ENCODE measurements at places on chromosomes 7 and 10. TPM values are rescaled to one million over a fixed set of nuclear protein-coding genes. Genes with fewer than 3 reads are reported as not detected.

DNA sequence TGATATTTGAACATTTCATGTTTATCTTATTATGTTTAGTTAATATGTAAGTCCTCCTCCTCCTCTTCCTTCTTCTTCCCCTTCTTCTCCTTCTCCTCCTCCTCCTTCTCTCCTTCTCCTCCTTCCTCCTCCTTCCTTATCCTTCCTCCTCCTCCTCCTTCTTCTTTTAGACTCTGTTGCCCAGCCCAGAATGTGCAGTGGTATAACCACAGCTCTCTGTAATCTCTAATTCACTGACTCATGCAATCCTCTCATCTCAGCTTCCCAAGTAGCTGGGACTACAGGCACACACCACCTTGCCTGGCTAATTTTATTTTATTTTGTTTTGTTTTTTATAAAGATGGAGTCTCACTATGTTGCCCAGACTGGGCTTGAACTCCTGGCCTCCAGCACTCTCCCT, 83.4 kb upstream of the ODAD2 start:
- DNase-seq: no peak

- no peak for DNase-seq
Observed at GRCh38 chr7:121032645-121033460, 44.3 kb downstream of the CPED1 start.

- DNase-seq: peak; percentile 79
Observed at GRCh38 chr10:89515031-89515841, 20.2 kb downstream of the SLC16A12 start.

- DNase-seq: no peak
Observed at GRCh38 chr10:32204606-32205005, 142.4 kb downstream of the EPC1 start.

- DNase-seq: no peak
Observed at GRCh38 chr7:114941692-114942091, 19.8 kb downstream of the MDFIC start.

DNA sequence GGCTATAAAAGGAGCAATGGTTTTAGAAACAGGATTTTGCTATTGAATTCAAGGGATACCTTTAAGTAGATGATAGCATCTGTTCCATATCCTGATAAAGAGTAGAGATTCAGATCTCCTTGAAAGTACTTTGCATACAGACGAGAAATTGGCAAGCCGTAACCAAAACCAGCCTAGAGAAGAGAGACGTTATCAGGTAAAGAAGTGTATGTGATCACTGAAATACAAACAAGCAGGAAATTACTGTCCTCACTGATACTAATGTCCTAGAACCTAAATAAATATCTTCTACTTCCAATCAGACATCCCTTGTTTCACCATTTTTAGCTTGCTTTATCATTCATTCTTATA, 9.4 kb downstream of the PDK4 start:
- no peak for DNase-seq

- DNase-seq: no peak
Observed at GRCh38 chr7:80386686-80387085, 125.2 kb downstream of the GNAT3 start.

DNA sequence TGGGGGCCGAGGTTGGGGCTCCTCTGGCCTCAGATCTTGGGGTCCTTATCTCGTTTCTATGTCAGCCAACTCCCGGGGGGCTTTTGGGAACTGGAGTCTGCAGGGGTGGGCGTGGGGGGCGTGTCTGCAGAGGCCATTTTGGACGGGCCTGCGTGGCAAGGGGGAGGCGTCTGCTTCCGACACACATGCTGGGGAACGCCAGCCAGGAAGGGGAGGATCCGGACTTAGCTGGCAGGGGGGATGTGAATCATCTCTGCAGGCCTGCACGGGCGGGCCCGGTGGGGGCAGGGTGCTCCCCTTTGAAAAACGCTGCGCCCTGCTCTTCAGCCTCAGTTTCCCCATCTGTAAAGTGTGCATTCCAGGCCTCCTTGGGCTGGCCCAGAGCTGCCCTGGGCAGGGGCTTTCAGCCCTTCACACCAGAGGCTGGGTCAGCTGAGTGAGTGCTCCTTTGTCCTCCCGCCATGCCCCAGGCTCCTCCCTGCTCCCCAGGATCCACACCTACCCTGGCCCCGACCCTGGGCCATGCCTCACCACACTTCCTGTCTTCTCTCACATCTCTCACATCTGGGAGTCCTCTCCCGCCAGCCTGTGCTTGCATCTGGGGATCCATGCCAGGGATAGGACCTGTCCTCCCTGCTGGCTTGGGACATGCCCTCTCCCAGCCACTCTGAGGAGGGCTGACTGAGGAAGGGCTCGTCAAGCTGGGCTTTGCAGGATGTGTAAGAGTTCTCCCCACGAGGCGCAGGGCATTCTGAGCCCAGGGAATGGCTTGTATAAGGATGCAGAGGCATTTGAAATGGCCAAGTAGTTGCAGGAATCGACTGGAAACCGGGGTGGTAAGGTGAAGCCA, 172.6 kb upstream of the TNRC18 start:
- peak; percentile 97 for DNase-seq

GRCh38 chr7:145106001-145106400, 270.1 kb upstream of the TPK1 start:
- DNase-seq: no peak

GRCh38 chr7:156962897-156963296, 13.4 kb downstream of the NOM1 start:
- no peak for DNase-seq

DNA sequence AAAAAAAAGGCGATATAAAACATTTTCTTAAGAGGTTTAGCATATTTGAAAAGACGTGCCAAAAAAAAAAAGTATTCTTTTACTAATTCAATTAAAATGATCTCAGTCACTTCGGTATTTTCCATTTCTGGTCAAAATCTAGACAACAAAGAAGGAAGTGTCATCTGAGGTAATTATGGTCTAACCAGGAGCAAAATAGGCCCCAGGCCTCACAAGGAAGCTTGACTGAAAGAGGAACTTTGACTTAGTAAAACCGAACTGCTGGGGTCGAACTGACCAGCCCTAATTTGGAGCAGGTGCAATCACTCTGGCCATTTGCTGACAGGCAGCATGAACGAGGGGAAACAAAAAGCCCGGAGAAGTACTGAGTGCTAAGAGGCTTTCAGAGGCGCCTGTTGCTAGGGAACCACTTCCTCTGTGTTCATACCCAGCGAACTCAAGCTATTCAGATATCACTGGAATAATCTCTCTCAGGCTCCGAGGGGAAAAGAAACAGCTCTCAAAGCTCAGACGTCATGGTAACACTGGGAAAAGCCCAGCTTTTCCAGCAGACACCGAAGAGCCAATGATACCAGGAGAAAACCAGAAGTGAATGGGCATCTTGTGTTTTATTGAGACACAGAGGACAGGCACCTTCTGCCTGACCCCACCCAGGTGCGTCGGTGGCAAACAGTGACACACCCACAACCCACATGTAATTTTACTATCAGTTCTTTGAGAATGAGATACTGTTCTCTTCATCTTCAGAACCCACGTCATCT, 126.5 kb downstream of the FAM107B start:
- DNase-seq: peak; percentile 84

GRCh38 chr7:149680331-149681025, 92.9 kb downstream of the ZNF467 start:
- DNase-seq: no peak

DNA sequence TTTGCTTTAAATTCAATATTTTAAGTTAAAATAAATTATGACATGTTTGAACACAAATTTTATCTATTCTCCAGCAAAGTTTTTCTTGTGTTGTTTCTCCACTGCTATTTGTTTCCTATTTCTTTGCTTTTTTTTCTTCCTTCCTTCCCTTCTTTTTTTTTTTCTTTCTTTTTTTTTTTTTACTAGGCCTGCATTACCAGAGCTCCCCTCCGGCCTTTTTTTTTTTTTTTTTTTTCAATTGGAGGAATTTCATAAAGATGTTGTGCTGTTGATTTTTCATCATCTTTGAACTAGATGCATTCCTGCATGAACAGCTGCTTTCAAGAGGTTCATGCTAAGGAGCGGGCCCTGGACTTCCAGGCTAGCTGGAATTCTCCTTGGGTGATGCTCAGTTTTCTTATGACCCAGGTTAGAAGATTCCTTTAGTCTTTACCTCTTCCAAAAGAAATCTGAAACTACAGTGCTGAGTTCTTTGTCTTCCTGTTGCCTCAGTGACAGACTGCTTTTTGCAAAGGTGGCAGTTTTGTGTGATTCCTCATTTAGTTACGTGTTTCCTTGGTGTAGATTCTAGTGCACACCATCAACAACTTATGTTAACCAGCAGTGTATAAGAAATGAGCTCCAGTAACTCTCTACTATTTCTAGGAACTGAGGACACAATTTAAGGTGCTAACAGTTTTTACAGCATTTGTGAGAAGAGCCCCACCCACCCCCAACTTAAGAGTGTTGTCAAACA, 4.8 kb upstream of the CAMK1D start:
- no peak for DNase-seq

- DNase-seq: no peak
Observed at GRCh38 chr7:55642266-55642665, 70.0 kb upstream of the VOPP1 start.

DNA sequence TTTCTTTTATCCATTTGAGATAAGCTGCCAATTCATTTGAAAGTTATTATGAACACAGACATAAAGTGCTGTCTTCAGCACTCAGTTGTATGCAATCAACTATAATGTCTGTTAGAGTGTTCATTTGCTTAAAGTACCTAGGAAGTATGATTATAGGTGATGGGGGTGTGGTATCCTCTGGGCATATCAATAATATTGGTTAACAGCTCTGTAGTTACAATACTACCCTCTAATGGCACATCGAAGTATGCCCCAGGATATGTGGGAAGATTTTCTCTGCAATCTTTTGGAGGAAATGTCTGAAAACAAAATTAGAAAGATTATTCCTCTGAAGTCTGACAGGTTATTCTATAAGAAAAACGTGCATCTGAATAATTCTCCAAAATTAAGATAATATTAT, 429.7 kb downstream of the ARL4A start:
- DNase-seq: no peak

GRCh38 chr10:129495698-129496097, 28.7 kb downstream of the MGMT start:
- DNase-seq: no peak

GRCh38 chr10:13719425-13719824, 132.7 kb downstream of the PRPF18 start:
- DNase-seq: no peak

- DNase-seq: no peak
Observed at GRCh38 chr7:23474829-23475575, 4.7 kb upstream of the IGF2BP3 start.

GRCh38 chr7:139602143-139602722, 78.7 kb downstream of the CLEC2L start:
- no peak for DNase-seq

DNA sequence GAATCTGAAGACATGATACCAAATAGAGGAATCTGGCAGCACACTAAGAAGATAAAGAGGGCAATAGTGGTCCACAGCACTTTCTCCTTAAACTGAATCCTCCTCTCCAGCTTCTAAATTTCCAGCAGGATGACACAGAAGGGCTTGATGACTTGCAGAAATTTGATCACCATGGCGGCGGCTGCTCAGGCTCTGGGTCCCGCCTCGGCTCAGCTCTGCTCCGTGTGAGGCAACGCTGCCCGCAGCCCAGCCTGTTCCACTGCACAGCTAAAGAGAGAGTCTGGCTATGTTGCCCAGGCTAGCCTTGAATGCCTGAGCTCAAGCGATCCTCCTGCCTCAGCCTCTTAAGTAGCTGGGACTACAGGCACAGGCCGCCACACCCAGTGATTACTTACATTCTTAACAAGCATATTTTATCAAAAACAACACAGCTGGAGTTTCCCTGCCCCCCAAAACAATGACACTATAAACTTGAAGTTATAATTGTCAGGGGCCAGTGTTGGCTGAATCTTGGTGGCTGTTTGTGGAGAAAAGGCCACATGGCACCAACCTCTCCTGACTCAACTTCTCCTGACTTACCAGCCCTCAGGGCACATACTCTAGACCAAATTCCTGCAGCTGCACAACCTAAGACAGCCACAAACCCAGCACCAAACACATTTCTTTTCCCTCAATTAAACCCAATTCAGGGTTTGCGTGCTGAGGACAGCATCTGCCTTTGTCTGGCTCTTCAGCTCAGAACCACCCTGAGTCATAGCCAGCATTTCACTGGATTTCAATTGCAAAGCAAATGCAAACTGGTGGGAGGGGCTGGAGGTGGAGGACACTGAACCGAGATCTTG, 11.6 kb upstream of the TNPO3 start:
- DNase-seq: no peak

DNA sequence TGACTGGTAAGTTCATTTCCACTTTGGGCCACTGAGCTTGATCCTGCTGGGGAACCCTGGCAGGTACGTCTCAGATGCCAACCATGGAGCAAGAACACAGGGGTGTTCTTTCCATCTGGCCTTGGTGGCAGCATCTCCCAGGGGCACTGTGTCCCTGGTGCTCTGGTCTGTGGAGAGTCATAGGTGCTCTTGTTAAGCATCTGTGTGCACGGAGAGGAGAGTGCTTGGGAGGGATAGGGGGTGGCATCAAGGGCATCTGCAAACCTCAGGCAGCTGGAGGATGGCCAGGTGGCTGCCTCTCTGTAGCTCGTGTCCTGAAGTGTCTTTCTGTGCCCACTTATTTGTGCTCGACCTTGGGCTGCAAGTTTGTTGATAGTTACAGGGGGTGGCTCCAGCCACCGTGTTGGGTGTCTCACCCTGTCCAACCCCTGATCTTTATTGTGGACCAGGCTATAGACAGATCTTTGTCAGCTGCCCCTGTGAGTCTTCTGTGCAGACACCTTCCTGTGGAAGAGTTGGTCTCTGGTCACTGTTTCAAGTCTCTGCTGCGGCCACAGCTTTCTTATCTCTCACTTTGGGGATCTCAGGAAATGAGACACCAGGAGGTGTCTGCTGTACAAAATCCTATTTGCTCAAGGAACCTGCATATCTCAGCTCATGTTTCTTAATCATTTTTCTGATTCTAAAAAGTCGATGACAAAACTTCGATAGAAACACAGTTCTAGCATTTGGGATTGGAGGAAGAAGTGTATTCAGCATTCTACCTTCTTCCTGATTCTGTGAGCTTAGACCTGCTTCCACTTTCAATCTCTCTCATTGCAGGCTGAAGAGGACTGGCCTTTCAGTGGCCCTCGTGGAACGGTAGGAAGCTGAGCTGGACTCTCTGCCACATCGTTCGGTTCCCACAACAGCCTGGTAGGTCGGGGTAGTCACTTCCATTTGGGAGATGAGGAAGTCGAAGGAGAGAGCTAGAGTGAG, 17.2 kb upstream of the GIMAP8 start:
- DNase-seq: no peak

- DNase-seq: peak; percentile 94
Observed at GRCh38 chr10:95445223-95445836, 115.8 kb downstream of the SORBS1 start.

The DCLRE1A gene
- 5.0 TPM for total RNA-seq

The CCDC3 gene
- 108 TPM for total RNA-seq

The MYPN gene
- 2.5 TPM for total RNA-seq

The METTL27 gene
- total RNA-seq: 5.1 TPM

The FGL2 gene
- total RNA-seq: 31.9 TPM

The OPN4 gene
- total RNA-seq: not detected

The SKAP2 gene
- total RNA-seq: 40.9 TPM

The C10orf62 gene
- 0.19 TPM for total RNA-seq

The HPS6 gene
- total RNA-seq: 13.7 TPM

The PCGF6 gene
- 11.6 TPM for total RNA-seq

The RBP3 gene
- not detected for total RNA-seq

The CEP41 gene
- total RNA-seq: 11.5 TPM

Measured in posterior vena cava (tissue), 2 donors.